RWPE1 (cell line): ENCODE measurements at places on chromosomes 12 and 14.

DNA sequence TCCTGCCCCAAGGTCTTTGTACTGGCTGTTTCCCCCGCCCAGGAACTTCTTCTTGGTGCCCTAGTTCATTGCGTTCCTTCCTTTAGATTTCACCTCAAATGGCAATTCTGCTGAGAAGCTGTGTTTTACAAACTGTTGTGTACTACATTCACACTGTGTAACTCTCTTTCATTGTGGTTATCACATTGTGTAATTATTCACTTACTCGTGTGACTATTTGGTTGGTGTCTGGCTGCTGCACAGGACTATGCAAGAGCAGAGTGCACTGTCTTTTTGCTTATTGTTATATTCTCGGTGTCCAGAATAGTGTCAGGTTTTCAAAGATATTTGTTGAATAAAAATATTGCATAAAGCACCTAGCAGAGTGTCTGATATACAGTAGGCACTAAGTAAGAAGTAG is 177.2 kb upstream of the PRICKLE1 start:
- no peak for DNase-seq

DNA sequence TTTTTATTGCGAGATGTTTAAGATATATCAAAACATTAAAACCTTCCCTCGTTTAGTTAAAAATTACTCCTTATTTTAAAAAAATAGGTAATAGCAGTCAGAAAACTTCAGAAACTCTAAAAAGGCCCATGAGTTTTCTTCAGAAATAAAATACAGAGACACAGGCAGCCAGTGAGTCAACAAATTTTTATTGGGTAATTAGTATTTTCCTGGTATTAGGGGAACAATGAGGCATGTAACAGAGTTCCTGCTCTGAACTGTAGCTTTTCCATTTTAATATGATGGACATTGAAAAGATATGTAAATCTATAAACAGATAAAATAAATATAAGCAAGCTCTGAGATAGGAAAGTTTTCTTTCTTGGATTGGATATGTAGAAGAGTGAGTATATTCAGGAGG is 399 bp upstream of the ZNF705A start:
- DNase-seq = no peak

DNA sequence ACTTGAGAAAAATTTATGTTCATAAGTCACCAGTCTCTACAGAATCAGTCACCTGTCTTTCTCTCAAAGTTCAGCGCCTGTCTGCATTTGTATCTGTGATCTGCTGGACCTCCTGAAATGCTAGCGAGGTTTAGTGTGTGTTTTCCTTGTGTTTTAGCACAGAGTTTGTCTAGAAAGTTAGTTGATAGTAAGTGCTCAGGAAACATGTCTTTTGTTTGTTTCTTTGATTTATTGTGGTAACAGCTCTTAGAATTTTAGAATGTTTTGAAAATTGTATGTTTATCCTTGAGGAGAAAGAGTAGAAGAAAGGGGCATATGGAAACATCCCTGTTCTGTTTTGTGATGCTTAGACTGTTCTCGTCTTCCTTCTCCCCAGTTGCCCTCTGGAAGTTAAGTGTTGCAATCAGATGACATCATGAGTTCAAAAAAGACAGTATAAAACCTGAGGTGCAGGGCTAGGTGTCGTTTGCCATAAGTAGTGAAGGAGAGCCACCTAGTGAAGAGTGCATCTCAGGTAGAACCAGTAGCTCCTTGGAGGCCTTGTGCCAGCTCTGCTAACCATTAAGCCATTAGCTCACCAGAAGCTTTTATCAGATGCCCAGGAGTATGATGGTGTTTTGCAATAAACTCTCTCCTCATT is 44.8 kb downstream of the FBXW8 start:
- DNase-seq = peak; percentile 75

DNA sequence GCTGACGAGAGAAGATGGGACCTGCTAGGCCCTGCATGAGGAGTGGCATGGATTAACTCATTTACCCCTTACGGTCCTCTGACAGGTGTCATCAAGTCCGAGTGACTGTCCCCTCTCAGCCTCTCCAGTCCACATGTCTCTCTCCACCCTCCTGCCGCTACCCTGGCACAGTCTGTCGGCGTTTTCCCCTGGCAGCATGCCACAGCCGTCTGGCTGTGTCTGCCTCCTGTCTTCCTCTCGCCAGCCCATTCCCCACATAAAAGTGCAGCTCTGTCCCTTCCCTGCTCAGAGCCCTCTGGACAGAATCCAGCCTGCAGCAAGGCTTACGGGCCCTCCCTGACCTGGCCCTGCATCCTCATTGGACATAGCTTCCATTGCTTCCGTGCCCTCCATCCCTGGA is 45.6 kb downstream of the UBE3B start:
- no peak for DNase-seq

- no peak for DNase-seq
These were observed 254.8 kb downstream of the PDZRN4 start for GRCh38 chr12:41442896-41443295.

DNA sequence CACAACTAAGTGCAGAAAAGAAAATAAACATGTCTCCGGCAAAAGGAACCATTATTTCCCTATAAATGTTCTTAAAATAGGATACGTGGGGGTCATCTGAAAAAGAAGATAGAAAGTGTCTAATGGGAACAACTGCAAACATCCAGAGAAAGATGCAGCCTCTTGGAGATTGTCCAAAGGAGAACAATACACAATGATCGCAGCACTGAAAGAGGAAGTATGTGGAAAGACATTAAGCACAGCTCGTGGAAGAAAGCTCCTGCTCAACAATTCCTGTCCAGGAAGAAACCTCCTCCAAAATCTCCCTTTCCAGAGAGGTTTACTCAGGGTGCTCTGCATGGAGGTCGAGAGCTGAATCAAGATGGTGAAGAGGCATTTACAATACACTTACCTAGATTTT is 2.5 kb upstream of the LALBA start:
- no peak for DNase-seq

DNA sequence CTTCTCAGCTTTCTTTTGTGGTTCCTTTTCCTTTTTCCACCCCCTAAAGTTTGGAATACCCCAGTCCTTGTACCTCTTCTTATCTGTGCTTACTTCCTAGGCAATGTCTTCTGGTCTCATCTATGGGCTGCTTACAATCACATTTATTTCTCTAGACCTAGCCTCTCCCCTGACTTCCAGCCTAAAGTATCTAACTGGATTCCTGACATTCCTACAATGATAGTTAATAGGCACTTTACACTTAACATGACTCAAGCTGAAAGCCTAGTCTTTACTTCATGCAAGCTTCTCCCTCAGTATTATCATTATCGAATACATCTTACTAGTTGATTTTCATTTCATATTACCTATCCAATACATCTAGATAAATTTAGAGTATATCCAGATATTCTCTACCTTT is 21.2 kb downstream of the CLECL1 start:
- DNase-seq = no peak

GRCh38 chr12:51862947-51863346 is 14.4 kb upstream of the FIGNL2 start:
- no peak for DNase-seq

DNA sequence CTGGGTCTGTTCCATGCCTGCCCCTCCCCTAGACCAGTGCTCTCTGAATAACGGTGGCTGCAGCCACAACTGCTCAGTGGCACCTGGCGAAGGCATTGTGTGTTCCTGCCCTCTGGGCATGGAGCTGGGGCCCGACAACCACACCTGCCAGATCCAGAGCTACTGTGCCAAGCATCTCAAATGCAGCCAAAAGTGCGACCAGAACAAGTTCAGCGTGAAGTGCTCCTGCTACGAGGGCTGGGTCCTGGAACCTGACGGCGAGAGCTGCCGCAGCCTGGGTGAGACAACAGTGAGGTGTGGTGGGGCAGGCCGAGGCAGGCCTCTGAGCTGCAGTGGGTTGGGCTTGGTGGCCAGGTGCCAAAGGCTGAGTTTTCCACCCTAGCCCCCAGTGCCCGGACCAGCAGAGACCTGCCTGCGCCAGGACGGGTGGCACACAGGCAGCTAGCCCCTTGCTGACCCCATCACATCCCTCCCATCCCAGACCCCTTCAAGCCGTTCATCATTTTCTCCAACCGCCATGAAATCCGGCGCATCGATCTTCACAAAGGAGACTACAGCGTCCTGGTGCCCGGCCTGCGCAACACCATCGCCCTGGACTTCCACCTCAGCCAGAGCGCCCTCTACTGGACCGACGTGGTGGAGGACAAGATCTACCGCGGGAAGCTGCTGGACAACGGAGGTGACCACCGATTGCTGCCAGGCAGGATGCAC is 28.2 kb upstream of the LRP1-AS start:
- DNase-seq = peak; percentile 95

DNA sequence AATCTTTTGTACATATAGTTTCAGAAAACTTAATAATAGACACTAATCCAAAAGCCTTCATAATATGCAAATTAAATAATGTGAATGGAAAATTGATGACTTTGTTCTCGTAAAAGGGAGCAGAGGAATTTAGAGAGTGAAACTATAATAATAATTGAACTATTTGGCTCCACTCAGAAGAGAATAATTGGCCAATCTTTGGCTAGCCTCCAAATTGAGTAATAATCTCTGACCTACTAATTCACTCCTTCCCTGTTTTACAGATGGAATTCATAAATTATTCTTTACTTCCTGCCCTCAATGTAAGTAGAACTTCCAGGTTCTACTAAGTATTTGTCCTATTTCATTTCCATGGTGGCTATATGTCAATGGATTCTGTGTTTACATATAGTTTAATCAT is 15.8 kb downstream of the TRIM9 start:
- no peak for DNase-seq

DNA sequence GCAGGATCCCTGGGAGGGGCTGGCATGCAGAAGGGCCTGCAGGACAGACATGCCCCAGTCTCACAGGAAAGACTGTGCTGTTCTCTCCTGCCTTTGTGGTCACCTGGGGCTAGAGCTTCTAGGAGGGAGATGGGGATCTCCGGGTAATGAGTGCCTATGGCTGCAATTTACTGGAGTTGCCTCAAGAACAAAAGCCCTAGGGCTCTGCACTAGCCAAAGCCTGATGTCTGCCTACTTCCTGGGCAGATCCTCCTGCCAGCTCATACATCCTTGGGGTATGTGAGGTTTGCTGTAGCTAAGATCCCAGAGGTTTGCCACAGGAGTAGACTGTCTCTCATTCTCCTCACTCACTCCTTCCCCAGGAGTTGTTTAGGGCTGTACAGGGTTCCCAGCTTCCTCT is 106.9 kb upstream of the PPFIA2 start:
- DNase-seq = no peak

- peak; percentile 2 for DNase-seq
These were observed 12.4 kb upstream of the ETFBKMT start for GRCh38 chr12:31647086-31647491.

DNA sequence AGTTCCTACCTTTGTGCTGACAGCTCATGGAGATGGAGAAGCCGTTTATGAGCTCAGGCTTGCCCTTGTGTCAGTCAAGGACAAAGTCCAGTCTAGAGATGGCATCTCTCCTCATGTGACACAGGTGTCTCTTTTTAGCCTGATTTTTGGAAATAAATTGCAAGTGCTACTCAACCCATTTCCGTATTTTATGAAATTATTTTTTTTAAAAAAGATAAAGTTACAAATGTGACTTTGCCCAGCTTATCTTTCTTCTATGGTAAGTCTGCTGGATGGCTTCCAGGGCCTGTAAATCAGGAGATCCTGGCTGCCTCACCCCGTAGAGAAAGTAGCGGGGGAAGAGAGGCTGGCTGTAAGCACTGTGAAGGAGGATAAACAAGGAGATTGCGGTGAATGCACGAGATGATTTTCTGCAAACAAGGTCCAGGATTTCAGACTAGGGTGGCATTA is 169.7 kb downstream of the MYRFL start:
- DNase-seq = no peak

GRCh38 chr12:76177821-76178220 is 93.3 kb upstream of the NAP1L1 start:
- DNase-seq = no peak

GRCh38 chr14:81164167-81164774 is 56.5 kb downstream of the GTF2A1 start:
- peak; percentile 57 for DNase-seq

DNA sequence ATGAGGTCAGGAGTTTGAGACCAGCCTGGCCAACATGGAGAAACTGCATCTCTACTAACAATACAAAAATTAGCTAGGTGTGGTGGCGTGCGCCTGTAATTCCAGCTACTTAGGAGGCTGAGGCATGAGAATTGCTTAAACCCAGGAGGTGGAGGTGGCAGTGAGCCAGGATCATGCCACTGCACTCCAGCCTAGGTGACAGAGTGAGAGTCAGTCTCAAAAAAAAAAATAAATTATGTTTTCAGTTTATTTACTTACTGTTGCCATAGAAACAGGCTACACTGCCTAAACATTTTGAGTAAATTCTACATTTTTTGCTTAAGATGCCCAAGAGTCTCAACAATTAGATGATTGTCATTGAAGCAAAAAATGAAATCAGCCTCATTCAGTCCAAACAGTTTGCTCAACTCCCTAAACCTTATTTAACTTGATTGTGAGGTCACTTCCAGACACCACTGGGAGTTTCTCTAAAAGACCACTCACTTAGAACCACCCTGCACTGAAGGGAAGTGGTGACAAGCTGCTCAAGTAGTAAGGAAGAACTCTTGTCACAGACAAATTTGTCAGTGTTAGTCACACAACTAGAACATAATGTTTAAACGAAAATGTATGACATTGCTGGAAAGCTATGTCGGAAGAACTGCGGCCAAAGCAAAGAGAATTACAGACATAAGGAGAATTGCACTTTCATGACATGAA is 9.8 kb upstream of the GNPNAT1 start:
- no peak for DNase-seq

DNA sequence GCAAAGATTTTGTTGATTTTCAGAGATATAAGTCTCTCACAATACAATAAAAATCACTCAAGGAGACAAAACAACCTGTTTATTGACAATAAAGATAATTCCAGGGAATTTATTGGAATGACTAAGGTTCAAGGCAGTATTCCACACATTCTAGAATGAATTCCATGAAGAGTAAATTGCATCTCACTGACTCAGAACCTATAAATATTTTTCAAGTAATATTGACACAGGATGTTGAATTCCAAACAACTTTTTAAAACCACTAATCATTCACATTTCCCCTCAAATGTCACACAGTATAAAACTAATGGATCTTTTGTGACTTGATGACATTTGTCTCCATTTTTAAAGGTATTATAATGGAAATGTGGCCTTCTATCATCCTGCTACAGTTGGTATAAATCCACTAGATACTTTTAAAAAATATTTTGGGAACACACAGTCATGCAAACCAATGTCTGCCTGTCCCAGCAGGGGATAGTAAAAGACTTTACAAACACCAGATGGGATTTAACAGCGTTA is 42.1 kb upstream of the LGR5 start:
- DNase-seq = no peak

DNA sequence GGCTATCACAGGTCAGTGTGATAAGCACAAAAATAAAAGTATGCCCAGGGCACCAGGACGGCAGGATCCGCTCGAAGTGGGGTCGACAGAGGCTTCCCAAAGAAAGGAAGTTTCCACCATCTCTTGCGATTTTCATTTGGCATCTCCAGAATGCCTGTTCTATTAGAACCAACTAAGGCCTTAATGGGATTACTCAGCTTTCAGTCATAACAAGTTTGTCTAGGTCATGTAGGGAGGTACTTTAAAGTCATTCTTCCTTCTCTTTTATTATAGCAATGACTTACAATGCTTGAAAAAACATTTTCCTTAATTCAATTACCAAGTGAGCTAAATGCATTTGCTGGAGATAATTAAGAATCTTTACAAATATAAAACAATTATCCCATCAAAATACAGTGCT is 83.6 kb upstream of the DIO3 start:
- DNase-seq = peak; percentile 44

- DNase-seq = no peak
These were observed 93.0 kb downstream of the KTN1 start for GRCh38 chr14:55673048-55673447.
